ENCODE measurements at places on chromosomes 16 and 17.

- DNase-seq, result no peak
Measured at GRCh38 chr17:14474591-14474990, 173.7 kb downstream of the HS3ST3B1 start.

- no peak for DNase-seq
Measured at GRCh38 chr16:31695667-31696066, 168.0 kb downstream of the AHSP start.

- DNase-seq, result no peak
Measured at GRCh38 chr17:27489045-27489715, 32.9 kb downstream of the KSR1 start.

DNA sequence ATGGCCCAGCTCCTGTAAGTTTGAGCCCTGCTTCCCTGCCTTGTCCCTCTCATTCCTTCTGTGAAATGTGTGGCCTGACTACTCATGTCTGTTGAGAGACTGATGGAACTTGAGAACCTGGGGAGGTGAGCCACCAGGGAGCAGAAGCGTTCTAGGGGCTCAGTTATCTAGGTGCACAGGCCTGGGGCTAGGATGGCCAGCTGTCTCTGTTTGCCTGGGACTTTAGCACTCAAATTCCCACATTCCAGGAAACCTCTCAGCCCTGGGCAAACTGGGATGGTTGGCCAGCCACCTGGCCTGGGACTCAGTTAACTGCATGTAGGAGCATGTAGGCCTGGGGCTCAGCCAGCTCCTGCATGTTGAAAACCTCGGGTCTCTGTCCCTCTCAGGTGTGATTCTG lies 9.3 kb upstream of the EPN3 start:
- no peak for DNase-seq

DNA sequence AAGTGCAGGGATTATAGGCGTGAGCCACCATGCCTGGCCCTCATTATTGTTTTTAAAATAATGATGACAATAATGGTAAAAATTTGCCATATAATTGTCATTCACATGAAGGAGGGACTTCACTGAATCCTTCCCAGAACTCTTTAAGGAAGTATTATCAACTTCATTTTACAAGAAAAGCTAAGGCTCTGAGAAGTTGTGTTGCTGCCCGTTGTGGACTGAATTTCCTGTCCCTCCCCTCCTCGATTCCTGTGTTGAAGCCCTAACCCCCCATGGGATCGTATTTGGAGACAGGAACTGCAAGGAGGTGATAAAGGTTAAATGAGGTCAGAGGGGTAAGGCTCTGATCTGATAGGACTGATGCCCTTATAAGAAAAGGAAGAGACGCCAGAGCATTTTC lies 458.0 kb downstream of the HAPSTR1 start:
- DNase-seq, result no peak

- DNase-seq, result peak; percentile 29
Measured at GRCh38 chr17:81018044-81018802, 16.7 kb upstream of the BAIAP2 start.

DNA sequence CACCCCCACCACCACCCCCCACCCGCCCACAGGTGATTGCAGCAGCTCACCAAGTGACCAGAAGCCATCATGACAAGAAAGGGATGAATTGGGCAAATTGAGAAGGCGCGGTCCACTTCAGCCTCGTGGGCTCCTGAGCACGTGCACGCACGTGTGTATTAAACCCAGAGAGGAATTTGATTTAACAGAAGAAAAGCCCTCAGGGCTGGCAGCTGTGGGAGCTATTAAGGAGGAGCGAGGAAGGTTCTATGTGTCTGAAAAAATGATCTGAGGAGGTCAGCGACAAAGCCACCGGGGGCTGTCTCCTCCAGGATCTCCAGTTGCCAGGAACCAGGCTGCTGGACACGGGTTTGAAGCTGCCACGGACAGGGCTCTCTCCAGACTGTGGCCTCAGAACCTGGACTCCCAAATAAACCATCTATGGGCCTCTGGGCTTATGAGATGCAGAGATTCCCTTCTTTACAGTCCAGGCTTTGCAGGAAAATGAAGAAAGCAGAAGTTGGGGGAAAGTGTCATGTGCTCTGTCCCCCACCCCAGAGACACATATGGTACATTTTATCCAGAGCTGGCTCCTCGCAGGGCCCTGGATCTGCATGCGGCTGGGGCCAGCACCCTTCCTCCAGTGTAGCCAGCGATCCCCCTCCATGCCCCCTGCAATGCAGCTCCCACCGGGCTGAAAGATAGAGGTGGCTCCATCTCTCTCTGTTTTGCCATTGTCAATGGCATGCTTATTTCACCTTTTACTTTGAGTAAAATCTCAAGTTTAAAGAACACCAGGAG lies 219.7 kb upstream of the RPL38 start:
- DNase-seq, result no peak

DNA sequence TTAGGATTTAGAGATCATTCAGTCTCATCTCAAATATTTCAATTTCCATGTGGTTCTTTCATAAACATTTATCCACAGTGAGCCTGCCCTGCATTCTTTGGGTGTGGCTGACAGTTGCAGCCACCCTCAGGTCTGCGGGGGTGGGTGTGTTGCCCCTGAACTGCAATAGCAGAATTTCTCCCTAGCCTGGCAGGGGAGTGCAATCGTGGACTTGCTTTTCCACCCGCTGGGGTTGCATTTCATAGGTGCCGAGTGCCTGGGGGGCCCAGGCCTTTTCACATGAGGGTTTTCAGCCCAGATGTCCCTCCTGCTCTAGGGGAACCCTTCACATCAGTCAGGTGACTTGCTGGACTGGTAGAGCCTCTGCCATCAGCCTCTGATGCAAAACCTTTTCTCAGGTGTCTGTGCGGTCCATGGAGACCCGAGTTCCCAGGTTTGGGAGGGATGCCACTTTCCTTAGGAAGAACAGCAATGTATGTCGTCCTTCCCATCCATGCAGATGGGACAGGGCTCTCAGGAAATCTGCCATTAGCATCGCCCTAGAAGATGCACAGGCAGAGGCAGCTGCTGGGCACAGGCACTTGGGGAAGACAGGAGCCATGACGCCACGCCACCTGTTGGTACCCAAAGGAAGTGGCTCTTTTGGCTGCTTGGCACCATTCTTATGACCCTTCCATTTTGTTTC lies 2.4 kb upstream of the USP36 start:
- DNase-seq, result peak; percentile 44

- DNase-seq, result no peak
Measured at GRCh38 chr17:2474371-2474770, 37.3 kb downstream of the METTL16 start.

DNA sequence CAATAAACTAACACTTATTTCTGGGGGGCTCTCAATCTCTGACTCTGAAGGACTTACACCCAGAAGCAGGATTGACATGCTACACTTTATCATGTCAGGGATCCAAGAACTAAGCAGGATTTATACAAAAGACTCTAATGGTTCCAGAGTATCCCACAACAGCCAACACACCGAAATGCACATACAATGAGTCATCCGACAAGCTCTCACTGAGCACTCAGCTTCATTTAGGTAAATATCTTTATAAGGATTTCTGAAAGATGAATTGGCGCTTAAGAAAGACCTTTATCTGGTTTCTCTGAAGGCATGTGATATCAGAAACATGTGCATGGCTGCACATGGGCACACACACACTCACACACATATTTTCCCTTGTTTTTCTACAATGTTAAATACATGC lies 77.2 kb downstream of the TOX3 start:
- DNase-seq, result no peak

DNA sequence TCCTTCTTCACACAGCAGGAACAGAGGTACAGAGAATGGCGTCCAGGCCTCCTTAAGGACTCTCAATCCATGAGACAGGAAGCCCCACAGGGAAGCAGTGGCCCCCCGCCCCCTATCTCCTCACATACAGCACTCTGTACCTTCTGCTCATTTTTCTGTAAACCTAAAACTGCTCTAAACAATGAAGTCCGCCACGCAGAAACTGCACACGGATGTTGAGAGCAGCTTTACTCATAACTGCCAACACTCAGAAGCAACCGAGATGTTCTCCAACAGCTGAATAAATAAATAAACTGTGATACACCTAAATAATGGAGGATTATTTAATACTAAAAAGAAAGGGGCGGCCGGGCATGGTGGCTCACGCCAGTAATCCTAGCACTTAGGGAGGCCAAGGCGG lies 9.9 kb downstream of the TBC1D16 start:
- DNase-seq, result no peak

DNA sequence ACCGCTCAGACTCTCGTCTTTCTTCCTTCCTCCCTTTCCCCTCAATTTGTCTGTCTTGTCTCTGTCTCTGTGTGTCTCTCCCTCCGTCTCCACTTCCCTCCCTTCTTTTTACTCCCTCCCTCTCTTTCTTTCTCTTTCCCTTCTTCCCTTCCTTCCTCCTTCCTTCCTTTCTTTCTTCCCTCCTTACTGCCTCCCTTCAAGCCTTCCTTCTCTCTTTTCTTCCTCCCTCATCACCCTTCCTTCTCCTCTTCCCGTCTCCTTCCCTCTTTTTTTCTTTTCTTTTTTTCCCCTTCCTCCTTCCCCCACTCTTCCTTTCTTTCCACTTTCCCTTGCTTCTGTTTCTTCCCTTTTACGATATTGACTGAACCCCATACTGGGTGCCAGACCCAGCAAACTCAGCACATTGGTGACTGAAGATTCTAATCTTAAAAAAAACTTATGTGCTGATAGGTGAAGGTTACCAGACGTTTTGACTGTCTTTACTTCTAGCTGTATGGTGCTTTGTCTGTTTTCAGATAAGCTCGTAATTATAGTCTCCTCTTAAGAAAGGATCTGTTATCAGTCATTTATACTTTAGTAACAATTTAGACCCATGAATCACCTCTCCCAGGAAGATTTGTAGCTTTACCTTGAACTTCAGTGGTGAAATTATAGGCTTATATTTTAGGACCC lies 481 bp upstream of the BRD7 start:
- DNase-seq, result no peak

GRCh38 chr17:31397256-31397939 lies 5.9 kb downstream of the RAB11FIP4 start:
- no peak for DNase-seq

DNA sequence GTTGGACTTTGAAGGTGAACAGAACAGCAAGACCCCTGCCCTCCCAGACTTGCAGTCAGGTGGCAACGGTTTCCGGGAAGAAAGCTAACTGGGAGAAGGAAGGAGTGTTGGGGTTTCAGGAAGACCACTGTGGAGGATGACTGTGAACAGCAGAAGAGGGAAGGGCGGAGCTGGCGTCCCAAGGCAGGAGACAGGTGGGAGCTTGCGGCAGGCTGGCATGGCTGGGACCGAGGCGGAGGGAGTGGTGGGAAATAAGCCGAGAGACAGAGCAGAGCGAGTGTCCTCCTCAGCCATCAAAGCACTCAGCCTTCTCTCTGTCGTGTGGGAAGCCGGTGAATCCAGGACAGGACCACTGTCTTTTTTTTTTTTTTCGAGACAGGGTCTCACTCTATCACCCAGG lies 108.5 kb upstream of the CACNG5 start:
- no peak for DNase-seq

DNA sequence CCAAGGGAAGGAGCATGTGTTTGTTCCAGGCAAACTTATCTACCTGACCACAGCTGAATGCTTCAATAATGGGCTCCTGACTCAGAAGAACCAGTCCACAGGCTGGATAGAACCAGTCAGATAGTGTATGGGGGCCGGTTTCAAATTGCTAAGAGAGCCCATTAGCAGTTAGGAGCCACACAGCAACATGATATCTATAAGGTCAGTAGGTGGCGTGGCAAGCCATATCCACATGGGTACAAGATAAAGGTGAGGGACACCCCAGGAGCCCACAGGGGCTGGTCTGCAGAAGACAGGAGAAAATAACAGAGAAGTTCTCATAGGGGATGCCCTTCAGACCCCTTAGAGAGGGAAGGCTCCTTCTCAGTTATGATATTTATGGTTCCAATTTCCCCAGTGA lies 31.6 kb upstream of the CDRT15 start:
- DNase-seq, result no peak

- peak; percentile 59 for DNase-seq
Measured at GRCh38 chr16:89383095-89384003, 107.0 kb downstream of the ANKRD11 start.

- DNase-seq, result no peak
Measured at GRCh38 chr16:14511800-14512135, 118.3 kb downstream of the PARN start.

GRCh38 chr16:57576429-57576870 lies 34.0 kb downstream of the ADGRG5 start:
- peak; percentile 64 for DNase-seq

DNA sequence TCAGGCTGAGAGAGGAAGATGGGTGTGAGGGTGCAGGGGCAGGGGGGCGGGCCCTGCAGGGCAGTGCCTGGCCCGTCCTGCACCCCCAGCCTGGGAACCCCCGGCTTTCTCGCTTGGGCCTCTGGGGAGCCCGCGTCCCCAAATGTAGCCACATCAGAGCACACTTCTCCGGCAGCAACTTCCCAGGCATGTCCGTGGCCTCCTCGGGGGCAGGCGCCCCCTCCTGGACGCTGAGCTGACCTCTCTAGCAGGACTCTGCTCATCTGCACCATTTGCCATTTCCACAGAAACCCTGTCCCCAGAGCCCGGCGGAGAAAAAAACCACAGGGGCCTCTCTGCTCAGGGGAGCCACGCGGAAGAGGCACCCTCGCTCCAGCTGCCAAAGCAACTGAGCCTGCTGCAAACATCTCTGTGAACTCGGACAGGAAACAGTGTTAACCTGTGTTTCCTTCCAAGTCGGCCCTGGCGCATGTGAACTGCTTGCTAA lies 63.4 kb downstream of the KLHDC4 start:
- peak; percentile 86 for DNase-seq

DNA sequence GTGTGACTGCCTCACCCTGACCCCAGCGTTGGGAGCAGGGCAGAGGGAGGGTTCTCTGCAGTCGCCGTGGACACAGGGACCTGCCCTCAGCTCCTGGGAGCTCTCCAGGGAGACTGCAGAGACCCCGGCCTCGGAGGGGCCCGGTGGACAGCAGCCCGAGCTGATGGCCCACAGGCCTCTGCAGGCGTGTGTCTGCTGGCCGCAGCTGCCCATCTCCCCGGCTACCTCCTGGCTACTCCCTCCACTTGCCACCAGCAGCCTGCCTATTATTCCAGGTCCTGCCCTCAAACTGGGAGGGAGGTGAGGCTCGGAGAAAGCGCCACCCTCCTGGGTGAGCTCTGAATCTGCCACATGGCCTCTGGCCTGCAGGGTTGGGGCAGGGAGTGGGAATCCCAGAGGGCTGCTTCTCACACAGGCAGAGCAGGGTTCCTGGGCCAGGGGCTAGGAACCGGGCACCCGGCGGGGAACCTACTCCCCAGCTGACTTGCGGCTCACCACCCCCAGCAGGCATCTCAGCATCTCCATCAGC lies 7.2 kb downstream of the SLC16A5 start:
- no peak for DNase-seq

DNA sequence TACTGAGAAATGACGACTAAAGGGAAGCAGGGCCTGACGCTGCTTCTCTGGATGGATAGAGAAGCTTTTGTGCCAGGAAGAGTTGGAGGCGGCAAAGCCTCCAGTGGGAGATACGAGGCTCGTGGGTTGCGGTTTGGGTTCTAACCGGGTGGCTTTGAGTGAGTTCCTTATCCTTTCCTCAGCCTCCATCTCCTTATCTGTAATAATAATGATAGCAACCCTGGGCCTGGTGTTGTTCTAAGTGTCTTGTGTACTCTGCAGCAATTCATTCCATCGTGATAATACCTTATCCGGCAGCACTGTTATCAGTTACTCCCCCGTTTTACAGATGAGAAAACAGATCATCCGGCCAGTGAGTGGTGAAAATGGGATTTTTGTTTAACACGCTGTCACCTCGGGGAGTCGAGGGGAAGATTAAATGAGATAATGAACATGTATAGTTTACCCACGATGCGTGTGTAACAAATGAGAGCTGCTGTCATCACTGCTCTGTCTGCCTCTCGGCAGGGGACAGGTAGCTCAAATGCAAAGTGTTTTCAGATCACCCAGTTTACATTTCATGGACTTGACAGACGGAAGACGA lies 52.0 kb upstream of the LHX1 start:
- no peak for DNase-seq

GRCh38 chr16:71882505-71883167 lies 1.3 kb downstream of the ZNF821 start:
- DNase-seq, result peak; percentile 46

Measured in GM12891 (cell line).